GM23338 (cell line): ENCODE measurements at places on chromosomes 12 and 14. TPM values are rescaled to one million over a fixed set of nuclear protein-coding genes. Genes with fewer than 3 reads are reported as not detected.
A peak's percentile ranks its signal among the peaks of the same experiment; 100 is the strongest.

GRCh38 chr12:19624491-19624890, 185.2 kb downstream of the AEBP2 start:
- no peak for DNase-seq

DNA sequence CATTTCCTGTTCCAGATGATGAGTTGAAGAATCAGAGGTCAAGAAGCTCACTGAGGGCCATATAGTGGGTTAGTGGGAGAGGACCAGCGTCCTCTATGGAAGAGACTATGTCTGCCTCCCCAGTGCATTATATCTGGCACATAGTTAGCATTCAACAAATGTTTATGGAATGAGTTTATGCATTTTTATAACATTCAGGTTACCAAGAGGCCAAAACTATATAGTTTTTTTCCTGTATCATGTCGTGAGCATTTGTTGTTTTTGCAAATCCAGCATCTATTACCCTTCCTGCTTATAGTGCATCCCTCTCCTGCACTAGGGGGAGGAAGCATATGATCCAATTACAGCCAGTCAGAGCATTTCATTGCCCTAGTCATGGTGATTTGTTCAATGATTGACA, 60.6 kb downstream of the SUDS3 start:
- no peak for DNase-seq

GRCh38 chr12:132711080-132711843, 620 bp downstream of the PGAM5 start:
- DNase-seq: peak; percentile 66

DNA sequence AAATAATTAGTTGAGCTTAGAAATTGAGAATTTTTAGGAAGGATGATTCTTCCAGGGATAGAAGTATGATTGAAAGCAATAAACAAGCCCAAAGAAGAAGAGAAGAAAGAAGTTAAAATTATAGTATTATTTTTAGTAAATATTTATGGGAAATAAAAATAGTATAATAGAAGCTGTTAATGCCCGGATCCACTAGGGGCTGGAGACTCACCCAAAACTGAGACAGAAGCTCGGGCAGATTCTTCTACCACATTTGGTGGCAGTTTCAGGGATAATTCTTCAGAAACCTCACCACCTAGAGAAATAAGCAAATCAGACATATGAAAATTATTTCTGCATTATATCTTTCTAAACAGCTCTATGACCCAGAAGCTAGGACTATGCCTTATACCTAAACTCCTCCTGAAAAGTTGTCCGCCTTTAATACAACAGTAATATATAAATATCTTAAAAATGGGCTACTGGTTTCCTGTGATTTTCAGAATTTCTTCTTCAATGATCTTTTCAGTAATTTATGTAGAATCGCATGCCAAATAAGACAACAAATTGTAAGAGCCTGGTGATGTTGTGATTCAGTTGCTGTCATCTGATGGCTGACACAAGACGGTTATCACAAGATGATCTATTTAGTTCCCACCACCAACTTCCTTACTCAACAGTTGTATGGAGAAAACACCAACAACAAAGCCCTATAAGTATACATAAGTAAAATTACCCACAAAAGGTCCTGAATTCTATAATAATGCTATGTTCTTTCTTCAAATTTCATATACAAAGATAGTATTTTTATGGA, 35.6 kb downstream of the A2M start:
- peak; percentile 11 for DNase-seq

GRCh38 chr12:94133964-94134795, 14.2 kb upstream of the PLXNC1 start:
- DNase-seq: peak; percentile 62

DNA sequence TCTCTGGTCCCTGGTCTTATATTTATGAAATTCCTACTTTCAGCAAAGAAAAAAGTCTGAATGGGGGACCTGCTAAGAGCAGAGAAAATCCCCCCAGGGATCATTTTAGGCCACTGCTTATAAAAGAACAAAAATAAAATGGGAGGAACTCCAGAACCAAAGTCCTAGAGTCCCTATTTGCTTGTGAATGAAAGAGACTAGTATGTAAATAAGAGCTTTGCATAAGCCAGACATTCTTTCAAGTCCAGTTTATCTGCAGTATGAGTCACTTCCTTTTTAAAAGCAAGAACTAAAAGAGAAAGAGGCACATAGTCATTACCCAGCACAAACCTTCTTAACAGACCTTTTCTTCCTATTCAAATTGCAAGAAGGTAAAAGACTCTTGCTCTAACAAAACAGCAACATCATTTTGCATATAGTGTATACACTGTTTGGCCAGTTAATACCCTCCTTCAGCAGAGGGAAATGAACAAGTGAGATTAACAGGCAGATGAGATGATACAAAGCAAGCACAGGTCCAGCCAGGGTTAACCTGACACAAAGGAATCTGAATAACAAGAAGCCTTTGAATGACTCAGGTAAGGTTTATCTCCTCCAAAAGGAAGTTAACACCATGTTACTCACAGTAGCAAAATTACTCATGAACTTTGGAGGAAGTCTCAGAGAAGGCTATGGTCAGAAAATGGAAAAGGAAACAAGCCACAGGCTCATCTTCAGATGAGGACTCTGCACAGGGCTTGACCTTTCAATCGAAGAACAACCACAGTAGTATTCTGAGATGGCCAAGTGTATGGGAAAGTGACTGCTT, 87.3 kb downstream of the PHLDA1 start:
- peak; percentile 71 for DNase-seq

GRCh38 chr12:13038491-13039161, 5.6 kb upstream of the FAM234B start:
- no peak for DNase-seq

DNA sequence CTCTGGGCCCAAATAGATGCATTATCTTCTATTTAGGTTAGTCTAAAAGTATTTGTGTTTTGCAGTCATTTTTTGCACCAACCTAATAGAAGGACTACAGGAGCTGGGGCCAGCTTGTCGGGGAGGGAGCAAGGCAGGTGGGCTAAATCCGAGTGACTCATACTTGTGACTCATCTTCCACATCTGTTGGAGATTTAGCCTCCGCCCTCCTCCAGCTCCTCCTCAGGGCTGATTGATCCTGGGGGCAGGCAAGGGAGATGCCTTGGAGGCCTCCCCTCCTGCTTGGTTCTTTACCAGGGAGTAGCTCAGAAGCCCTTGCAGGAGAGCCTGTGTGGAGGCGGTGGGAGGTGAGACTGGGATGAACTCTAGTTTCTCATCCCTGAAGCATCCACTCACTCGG, 27.9 kb downstream of the RHOF start:
- DNase-seq: no peak

- DNase-seq: no peak
These were observed 85.5 kb downstream of the ACTN1 start for GRCh38 chr14:68893566-68893965.

FZD10 gene
- total RNA-seq: 0.35 and 0.45 TPM in 2 replicates

SLC6A12 gene
- total RNA-seq: 0.56 and 2.1 TPM in 2 replicates

PIANP gene
- 2.0 and 2.2 TPM in 2 replicates for total RNA-seq
